ENCODE measurements at places on chromosomes 5 and 9. TPM values are rescaled to one million over a fixed set of nuclear protein-coding genes. Genes with fewer than 3 reads are reported as not detected.

GRCh38 chr5:34657988-34658387, 1.9 kb downstream of the RAI14 start:
- ATAC-seq = no peak

DNA sequence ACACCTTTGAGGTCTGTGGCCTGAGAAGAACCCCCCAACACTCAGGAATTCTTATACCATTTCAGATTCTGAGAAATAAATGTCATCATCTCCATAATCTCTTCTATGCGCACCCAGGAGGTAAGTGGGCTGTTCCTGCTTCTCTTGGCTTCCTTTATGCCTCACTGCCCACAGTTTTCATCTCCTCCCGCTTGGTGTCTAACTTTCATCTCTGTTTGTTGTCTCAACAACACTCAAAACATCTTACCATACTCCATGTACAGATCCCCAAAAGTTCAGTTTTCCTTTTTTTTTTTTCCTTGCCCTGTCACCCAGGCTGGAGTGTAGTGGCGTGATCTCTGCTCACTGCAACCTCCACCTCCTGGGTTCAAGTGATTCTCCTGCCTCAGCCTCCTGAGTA, 170.2 kb upstream of the FREM1 start:
- no peak for ATAC-seq

GRCh38 chr9:131329241-131329641, 39.7 kb downstream of the PLPP7 start:
- no peak for ATAC-seq

GRCh38 chr9:132877824-132878694, at the start of gene AK8:
Gene AK8, minus strand, starts transcription at chr9:132878284. Its CDS starts 29 bp downstream, at chr9:132878255.
- ATAC-seq = peak; percentile 73

- ATAC-seq = no peak
These were observed 176.2 kb downstream of the DIRAS2 start for GRCh38 chr9:90466441-90466840.

GRCh38 chr5:142540922-142541422, 144.9 kb downstream of the FGF1 start:
- ATAC-seq = no peak

DNA sequence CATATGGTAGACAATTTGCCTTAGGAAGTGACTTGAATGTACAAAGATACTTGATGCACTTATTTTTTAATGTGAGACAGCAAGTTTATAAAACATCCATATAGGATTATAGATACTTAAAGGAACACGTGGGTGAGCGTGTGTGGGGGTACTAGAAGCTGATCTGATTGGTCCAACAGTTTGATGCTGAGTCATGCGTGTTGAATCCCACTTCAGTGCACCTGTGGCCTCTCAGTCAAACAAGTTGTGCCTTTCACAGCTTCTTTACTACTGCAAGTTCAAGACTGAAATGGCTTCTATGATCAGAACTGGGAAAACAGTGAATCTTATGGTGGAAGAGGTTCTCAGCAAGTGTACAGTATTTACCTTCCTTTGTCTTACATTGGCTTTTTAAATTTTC, 98.9 kb downstream of the MAP1B start:
- ATAC-seq = no peak

- ATAC-seq = peak; percentile 25
These were observed 82.8 kb downstream of the CAAP1 start for GRCh38 chr9:26809795-26810194.

DNA sequence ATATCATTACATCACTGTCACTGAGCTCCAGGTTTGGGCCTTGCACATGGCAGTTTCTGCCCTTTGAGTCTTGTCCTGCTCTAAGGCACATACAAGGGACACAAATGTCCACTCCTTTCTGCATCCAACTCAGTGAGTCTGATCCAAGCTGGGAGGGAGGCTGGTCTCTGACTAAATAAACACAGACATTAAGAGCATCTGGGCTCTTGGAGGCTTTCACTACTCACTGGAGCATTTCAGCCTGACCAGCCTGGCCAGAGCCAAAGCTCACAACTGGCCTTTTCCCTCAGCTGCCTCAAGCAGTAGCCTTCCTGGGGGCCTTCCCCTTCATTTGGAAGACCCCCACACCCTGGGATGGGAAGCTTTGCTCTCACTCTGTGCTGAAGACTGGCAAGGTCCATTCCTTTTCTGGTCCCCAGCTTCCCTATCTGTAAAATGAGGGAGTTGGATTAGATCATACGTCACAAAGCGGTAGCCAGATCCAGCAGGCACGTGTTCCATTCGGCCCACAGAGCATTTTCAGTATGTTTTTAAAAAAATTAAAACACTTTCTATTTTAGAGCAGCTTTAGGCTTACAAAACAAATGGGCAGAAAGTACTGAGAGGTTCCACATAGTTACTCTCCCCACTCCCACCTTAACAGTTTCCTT, 58.6 kb upstream of the XPA start:
- no peak for ATAC-seq

DNA sequence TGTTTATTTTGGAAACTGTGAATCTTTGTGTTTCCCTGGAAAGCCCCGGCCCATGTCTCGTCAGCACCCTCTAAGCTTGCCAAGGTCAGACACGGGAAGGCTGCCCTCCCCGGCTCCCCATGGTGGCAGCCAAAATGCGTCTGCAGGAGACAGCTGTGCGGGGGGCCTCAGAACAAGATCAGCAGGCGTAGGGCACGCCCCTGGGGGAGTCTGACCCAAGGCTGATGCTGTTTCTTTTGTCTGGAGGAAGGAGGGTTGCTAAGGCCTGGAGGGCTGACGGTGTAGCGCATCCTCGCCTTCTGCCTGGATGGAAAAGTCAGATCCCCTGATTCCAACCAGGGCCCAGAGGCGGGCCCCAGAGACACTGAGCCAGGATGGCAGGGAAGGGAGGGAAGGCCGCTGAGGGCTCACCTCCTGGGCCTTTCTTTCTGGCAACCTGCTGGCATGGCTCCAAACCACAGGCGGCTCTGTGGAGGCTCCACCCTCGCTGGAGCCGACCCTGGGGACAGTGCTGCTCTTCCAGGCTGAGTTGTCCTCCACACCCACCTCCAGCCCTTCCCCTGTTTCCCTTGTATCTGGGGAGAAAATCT, 57.2 kb downstream of the OLFM1 start:
- peak; percentile 27 for ATAC-seq

- ATAC-seq = no peak
These were observed 151.8 kb upstream of the ADRA1B start for GRCh38 chr5:159764283-159765134.

DNA sequence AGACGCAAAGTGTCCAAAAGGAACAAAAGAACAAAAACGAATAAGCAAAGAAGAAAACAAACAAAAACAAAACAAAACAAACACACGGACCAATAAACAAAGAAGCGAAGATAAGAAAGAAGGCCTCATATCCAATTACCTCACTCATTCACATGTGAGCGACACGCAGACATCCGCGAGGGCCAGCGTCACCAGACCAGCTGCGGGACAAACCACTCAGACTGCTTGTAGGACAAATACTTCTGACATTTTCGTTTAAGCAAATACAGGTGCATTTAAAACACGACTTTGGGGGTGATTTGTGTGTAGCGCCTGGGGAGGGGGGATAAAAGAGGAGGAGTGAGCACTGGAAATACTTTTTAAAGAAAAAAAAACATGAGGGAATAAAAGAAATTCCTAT, 28.3 kb upstream of the WWC1 start:
- ATAC-seq = no peak

DNA sequence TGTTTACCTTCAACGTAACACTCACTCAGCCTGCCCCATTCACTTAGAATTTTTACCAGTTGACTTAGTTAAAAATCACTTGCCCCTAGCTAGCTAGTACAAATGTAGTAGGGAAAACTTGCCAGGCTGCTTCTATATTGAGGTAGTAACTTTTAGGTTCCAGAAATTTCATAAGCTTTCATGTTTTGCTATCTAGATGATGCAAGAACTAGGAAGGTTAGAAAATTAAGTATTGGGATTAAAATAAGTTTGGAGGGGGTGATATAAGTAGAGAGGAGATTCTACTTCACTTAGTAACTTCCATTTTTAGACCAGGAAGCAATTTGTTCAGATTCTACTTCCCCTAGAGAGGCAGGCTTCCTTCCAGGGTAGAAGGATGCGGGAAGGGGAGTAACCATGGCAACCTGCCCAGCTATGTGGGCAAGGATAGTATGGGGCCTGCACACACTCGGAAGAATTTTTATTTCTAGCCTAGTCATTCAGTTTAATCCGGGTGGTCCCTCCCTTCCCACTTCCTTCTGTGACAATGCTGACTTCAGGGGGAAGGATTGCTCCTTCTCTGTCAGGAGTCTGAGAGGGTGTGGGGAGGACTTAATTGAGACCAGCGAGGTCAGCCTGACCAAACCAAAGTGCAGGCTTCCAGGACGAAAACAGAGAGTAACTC, 4.2 kb downstream of the DAB2 start:
- ATAC-seq = peak; percentile 43

DNA sequence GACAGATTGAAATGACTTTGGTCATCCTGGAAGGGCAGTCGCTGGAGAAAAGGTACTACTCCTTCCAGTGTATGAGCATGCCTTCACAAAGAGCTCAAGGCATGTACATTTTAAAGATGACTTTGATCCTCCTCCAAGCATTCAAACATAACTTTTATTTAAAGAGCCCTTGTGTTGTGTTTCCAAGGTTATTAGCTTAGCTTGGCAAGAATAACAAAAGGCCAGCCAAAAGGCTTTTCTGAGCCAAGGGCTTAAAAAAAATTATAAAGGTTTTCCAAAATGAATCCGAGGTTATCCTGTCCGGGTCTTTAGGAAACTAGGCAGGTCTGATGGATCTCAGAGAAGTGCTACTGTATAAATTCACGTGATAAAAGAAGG, 71.0 kb upstream of the PLPP6 start:
- ATAC-seq = no peak

- no peak for ATAC-seq
These were observed 1.9 kb downstream of the ALDH1A1 start for GRCh38 chr9:72950875-72951442.

- no peak for ATAC-seq
These were observed 5.0 kb downstream of the RELL2 start for GRCh38 chr5:141641634-141642267.

DNA sequence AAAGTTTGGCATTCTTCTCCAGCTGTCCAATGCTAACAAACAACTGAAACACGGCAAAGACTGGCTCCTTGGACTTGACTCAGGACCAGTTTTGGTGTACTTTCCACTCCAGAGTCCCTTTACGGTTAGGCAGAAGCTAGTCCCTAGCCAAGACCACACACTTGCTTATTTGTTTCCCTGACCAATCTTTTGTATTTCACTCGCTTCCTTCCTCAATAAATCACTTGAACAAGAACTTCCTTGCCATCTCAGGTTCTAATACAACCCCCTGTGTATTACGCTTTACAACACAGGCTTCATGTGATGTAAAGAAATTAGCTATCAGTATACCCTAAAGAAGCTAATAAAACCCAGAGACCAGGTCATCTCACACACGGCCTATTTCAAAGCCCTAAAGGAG, 947.5 kb upstream of the CTNND2 start:
- ATAC-seq = no peak

- no peak for ATAC-seq
These were observed 11.1 kb upstream of the MED27 start for GRCh38 chr9:132090771-132091170.

GRCh38 chr9:77508396-77508795, 139.7 kb downstream of the GNA14 start:
- no peak for ATAC-seq

GRCh38 chr5:123535648-123536047, 23.7 kb downstream of the CSNK1G3 start:
- no peak for ATAC-seq

DNA sequence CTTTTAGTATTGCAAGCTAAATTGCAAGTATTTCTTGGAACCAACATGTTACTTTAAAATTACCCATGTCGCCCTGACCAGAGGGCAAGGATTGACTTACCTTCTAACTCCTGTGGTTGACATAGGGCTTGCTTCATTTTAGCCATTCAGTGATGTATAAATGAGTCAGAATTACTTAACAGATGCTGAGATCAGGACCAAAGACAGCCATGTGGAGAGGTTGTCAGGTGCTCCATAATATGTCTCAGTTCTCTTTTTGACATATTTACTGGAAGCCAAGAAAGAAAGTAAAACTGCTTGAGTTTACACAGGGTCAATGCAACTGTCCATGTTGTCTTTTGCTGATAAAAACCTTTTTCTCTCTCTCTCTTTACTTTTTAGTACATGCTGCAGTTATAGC, 33.2 kb downstream of the F2RL2 start:
- ATAC-seq = no peak

DNA sequence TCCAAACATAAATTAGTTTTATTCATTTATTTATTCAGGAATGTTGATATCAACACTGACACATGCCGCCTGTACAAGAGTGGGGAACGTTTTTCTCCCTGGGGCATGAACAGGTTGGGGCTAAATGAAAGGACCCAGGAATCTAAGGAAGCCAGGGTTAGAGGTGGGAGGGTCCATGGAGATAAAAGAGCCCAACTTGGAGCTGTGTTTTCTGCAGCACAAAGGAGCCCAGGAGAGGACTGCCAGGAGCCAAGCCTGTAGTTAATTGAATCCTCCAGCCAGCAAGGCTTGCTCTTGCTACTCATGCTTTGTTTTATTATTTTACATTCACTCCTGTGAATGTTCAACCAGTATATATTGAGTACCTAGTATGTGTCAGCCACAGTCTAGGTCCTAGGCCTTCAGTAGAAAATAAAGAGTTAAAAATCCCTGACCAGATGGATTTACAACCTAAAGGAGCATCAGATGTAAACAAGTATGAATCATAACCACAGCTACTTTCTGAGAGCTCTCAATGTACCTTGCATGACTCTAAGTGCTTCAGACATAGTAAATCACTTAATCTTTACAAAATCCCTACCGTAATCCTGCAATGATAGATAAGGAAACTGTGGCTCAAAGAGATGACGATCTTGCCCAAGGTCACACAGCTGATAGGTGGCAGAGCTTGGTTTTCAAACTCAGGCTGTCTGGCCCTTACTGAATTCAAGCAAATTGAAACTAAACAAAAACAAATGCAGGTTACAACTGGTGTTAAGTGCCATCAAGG, 69.8 kb downstream of the ASTN2 start:
- ATAC-seq = no peak

LCN9 gene
- total RNA-seq = not detected

GRXCR2 gene
- not detected for total RNA-seq

GZMA gene
- 0.36 TPM for total RNA-seq

ACOT12 gene
- total RNA-seq = not detected

ENTR1 gene
- 22.8 TPM for total RNA-seq

SLC27A6 gene
- 1.8 TPM for total RNA-seq

VDAC1 gene
- 154 TPM for total RNA-seq

AMBP gene
- total RNA-seq = 0.44 TPM

KCNT1 gene
- not detected for total RNA-seq

MEGF9 gene
- total RNA-seq = 9.8 TPM

Data from esophagus mucosa (tissue), 1 donor.